ENCODE measurements at places on chromosomes 11 and 22.

GRCh38 chr22:50717709-50718351 is 20.2 kb upstream of the ACR start:
- DNase-seq, result no peak

GRCh38 chr11:8654503-8654902 is 28.0 kb downstream of the TRIM66 start:
- no peak for DNase-seq

DNA sequence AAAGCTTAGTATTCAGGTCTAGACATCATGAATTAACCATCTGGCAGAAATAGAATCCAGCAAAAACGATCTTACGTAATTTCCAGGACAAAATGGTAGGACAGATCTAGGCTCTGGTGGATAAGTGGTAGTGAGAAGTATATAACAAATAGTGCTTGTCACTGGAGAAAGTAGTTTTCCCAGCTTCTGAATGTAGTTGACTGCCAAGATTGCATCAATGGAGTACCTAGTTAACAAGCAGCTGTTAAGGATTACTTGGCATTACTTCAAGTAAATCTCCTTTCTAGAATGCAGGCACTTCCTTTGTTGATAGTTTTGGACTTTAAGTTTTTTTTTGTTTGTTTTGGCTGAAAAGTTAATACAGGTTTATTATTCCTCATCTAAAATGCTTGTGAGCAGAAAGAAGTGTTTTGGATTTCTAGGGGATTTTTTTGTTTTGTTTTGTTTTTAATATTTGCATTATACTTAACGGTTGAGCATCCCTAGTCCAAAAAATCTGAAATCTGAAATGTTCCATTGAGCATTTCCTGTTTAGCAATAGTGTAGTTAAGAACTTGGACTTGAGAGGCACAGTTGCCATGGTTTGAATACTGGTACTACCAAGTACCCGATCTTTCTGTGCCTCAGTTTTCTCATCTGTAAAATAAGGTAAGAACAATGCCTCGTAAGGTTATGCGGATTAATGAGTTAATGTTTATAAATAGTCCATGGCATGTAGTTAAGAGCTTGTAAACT is 20.3 kb downstream of the FAM118B start:
- no peak for DNase-seq

DNA sequence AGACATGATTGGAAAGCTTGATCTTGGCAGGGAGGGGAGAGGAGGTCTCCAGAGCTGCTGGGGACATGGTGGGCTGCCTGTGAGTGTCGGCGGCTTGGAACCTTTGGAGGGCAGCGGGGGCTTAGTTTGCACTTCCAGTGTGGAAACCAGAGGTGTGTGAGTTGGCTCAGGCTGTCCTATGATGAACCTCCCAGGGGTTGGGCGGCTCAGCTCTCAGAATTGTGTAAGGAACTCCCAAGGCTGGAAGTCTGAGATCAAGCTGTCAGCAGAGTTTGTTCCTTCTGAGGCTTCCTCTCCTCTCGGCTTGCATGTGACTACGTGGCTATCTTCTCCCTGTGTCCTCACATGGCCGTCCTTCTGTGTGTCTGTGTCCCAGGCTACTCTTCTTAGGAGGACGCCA is 87.9 kb upstream of the B3GAT1 start:
- no peak for DNase-seq

GRCh38 chr11:71327156-71328085 is 75.0 kb upstream of the SHANK2 start:
- no peak for DNase-seq

Data from foreskin melanocyte (primary cell).